ENCODE measurements at places on chromosomes 6 and 20. TPM values are rescaled to one million over a fixed set of nuclear protein-coding genes. Genes with fewer than 3 reads are reported as not detected.
A peak's percentile ranks its signal among the peaks of the same experiment; 100 is the strongest.

Gene RAET1G
- 0.99 TPM for total RNA-seq

Gene GSTA1
- 1.7 TPM for total RNA-seq

Gene SPINT3
- total RNA-seq = not detected

Gene GTSF1L
- total RNA-seq = not detected

Gene HTR1E
- total RNA-seq = not detected

- no peaks in the 10 kb centered on the region for H3K36me3 ChIP-seq
- H3K27ac ChIP-seq = no peak overlapping the region
- H3K4me1 ChIP-seq = no peaks in the 10 kb centered on the region
- DNase-seq = peak; percentile 42
- no peak overlapping the region for H3K4me3 ChIP-seq
- no peaks in the 10 kb centered on the region for H3K27me3 ChIP-seq
Measured at GRCh38 chr6:43977404-43978111, 149.7 kb downstream of the MRPL14 start.

DNA sequence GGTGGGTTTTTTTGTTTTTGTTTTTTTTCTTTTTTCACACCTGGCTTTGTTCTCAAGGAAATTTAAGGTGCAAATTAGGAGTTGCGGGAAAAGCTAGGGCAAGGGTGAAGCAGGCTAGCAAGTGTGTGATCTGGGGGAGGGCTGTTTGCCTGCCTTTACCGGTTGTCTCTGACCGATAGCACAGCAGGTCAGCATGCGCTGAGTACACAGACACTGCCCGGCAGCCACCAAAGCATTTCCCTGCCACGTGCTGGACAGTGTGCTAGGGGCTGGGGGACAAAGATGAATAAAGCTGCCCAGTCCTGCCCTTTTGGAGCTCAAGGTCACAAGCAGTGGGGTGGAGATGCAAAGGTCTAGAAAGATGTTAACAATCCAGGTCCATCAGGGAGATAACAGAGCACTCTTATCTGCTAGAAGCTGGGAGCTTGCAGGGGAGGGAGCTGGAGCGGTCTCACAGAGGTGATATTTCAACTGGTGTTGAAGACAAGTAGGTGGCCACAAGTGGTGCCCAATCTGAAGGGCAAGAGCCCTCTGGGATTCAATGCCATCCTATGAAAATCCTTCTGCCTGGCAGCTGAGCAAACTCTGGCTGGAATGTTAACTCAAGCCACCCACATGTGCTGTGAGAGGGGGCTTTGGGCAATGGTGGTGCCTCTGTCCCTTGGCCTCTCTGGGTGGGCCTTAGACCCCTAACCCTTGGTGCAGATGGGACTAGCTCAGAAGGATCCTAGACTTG lies 24.5 kb downstream of the TTBK1 start:
- H3K4me3 ChIP-seq = no peak overlapping the region
- DNase-seq = no peak
- H3K36me3 ChIP-seq = no peaks in the 10 kb centered on the region
- H3K27me3 ChIP-seq = no peaks in the 10 kb centered on the region
- H3K4me1 ChIP-seq = no peaks in the 10 kb centered on the region

DNA sequence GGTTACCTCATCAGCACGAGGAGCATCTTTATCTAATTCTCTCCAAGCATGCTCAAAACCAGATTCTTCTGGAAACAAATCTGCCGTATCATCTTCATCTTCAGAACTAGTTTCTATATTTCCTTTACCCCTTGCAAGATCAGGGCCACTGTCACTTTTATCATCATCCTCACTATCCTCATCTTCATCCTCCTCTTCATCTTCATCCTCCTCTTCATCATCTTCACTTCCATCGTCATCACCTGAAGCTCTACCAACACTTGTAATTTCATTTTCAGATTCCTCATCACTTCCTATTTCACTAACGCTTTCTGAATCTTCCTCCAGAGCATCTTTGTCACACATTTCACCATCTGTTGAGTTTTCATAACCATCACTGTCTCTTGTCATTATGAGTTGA lies 8.9 kb downstream of the ESF1 start:
- H3K27me3 ChIP-seq = no peaks in the 10 kb centered on the region
- H3K4me1 ChIP-seq = no peaks in the 10 kb centered on the region
- no peak for DNase-seq

GRCh38 chr6:7148100-7148822 lies 40.5 kb downstream of the RREB1 start:
- H3K27me3 ChIP-seq = no peaks in the 10 kb centered on the region
- peaks cover 14% of the 10 kb centered on the region for H3K4me1 ChIP-seq
- H3K27ac ChIP-seq = no peak overlapping the region
- no peaks in the 10 kb centered on the region for H3K36me3 ChIP-seq
- no peak for DNase-seq

GRCh38 chr20:50724851-50725723 lies 6.3 kb upstream of the PARD6B start:
- peak overlapping the region; percentile 46 for H3K27ac ChIP-seq
- no peak overlapping the region for H3K4me3 ChIP-seq
- no peaks in the 10 kb centered on the region for H3K4me1 ChIP-seq
- H3K36me3 ChIP-seq = no peaks in the 10 kb centered on the region
- DNase-seq = peak; percentile 80

- no peak overlapping the region for H3K4me3 ChIP-seq
- H3K27ac ChIP-seq = no peak overlapping the region
- DNase-seq = no peak
- no peaks in the 10 kb centered on the region for H3K27me3 ChIP-seq
Measured at GRCh38 chr6:24006254-24006653, 119.8 kb upstream of the NRSN1 start.

DNA sequence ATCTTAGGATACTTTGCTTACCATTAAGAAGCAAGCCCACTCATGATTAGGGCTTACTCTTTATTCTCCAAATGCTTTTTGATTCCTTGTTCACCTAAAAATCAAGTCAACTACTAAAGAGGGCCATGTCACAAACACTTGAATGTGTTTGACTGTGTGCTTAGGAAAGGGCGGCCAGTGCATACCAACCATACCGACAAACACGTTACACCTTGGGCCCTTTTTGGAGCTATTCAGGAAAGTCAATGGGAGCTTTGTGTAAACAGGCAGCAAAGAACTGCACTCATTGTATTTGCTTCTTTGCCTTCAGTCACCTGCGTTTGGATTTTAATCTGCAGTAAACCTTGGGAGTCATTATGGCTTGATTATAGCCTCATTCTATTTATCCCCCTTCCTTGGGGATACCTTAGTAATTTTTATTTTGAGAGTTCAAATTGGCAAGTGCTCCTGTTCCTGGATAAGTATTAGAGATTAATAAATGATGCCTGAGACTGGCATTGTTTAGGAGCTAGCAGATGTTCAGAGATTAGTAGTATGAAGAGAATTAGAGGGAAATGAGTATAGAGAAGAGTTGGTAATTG lies 102.6 kb upstream of the HDGFL1 start:
- no peaks in the 10 kb centered on the region for H3K27me3 ChIP-seq
- H3K4me3 ChIP-seq = no peak overlapping the region
- H3K36me3 ChIP-seq = no peaks in the 10 kb centered on the region
- no peak for DNase-seq

DNA sequence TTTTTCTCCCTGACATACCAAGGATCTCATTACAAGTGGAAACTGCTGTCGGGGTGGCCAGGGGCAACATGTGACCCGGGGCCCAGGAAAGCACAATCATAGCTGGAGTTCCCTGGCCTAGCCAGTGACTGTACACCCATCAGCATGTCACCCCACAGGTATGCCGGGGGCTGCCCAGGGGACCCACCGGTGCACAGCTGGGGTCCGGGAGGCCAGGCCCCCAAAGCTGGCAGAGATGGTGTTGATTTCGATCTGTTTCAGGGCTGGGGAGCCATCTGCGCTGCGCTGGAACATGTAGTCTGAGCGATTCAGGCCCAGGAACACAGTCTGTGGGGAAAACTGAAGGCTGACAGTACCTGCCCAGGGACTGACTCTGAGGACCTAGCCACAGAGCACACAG lies 13.3 kb downstream of the GSS start:
- no peaks in the 10 kb centered on the region for H3K36me3 ChIP-seq
- no peak overlapping the region for H3K27ac ChIP-seq
- DNase-seq = no peak
- H3K4me1 ChIP-seq = no peaks in the 10 kb centered on the region
- no peaks in the 10 kb centered on the region for H3K27me3 ChIP-seq

GRCh38 chr20:24559114-24559732 lies 89.8 kb downstream of the SYNDIG1 start:
- DNase-seq = no peak
- no peaks in the 10 kb centered on the region for H3K4me1 ChIP-seq
- no peak overlapping the region for H3K27ac ChIP-seq
- H3K27me3 ChIP-seq = no peaks in the 10 kb centered on the region
- H3K36me3 ChIP-seq = no peaks in the 10 kb centered on the region

DNA sequence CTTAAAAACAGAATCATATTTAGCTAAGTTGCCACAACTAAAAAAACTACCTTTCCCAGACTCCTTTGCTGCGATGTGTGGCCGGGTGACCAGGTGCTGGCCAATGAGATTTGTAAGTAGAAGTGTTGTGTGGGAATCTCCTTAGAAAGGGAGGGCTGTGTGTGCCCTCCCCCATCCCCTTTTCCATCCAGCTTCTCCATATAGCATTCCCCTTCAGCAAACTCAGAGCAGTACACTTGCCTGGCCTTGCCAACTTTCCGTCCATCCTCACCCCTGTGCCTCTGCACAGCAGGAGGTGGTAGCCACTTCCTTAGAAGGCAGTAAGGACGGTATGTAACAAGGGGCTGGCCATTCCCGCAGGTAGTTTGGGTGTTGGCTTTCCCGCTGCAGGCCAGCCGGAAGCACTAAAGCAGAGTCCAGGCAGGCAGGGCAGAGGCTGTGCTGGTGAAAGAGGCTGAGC lies 22.3 kb upstream of the KCNK16 start:
- no peaks in the 10 kb centered on the region for H3K4me1 ChIP-seq
- no peak for DNase-seq
- H3K27me3 ChIP-seq = no peaks in the 10 kb centered on the region
- H3K27ac ChIP-seq = no peak overlapping the region
- no peaks in the 10 kb centered on the region for H3K36me3 ChIP-seq

GRCh38 chr20:39547546-39548408 lies 585.6 kb downstream of the DHX35 start:
- DNase-seq = no peak
- no peaks in the 10 kb centered on the region for H3K4me1 ChIP-seq
- no peaks in the 10 kb centered on the region for H3K27me3 ChIP-seq
- H3K36me3 ChIP-seq = no peaks in the 10 kb centered on the region
- H3K4me3 ChIP-seq = no peak overlapping the region
- no peak overlapping the region for H3K27ac ChIP-seq

- DNase-seq = peak; percentile 39
- no peaks in the 10 kb centered on the region for H3K27me3 ChIP-seq
- H3K4me3 ChIP-seq = no peak overlapping the region
- no peaks in the 10 kb centered on the region for H3K4me1 ChIP-seq
Measured at GRCh38 chr6:6823568-6824224, 235.2 kb downstream of the LY86 start.

DNA sequence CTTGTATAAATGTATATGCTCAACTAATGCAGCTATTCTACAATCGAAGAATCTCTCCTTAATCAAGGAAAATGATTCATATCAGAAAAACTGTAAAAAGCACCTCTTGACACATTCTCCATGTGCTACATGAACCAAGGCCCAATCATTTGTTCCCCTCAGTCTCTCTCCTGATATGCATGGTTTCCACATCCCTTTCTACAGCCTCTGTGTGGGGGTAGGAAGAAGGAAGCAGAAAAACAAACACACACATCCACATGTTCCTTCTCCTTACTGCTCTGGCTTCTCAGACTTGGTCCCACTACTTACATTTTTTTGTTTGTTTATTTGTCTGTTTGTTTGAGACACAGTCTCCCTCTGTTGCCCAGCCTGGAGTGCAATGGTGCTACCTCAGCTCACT lies 510.5 kb downstream of the PRKN start:
- no peak overlapping the region for H3K4me3 ChIP-seq
- no peaks in the 10 kb centered on the region for H3K4me1 ChIP-seq
- no peaks in the 10 kb centered on the region for H3K27me3 ChIP-seq
- no peak overlapping the region for H3K27ac ChIP-seq

- H3K4me1 ChIP-seq = no peaks in the 10 kb centered on the region
- no peak for DNase-seq
- no peaks in the 10 kb centered on the region for H3K27me3 ChIP-seq
- H3K27ac ChIP-seq = no peak overlapping the region
Measured at GRCh38 chr6:137926985-137927384, 59.9 kb downstream of the TNFAIP3 start.

- no peak overlapping the region for H3K4me3 ChIP-seq
- H3K36me3 ChIP-seq = no peaks in the 10 kb centered on the region
- H3K27ac ChIP-seq = no peak overlapping the region
- H3K27me3 ChIP-seq = no peaks in the 10 kb centered on the region
Measured at GRCh38 chr6:95670011-95670463, 92.7 kb downstream of the MANEA start.

- DNase-seq = peak; percentile 4
- no peaks in the 10 kb centered on the region for H3K4me1 ChIP-seq
Measured at GRCh38 chr20:58818586-58819285, 32.0 kb downstream of the GNAS-AS1 start.

GRCh38 chr6:14798996-14799588 lies 446.8 kb upstream of the JARID2 start:
- no peak overlapping the region for H3K4me3 ChIP-seq
- no peak for DNase-seq
- H3K36me3 ChIP-seq = no peaks in the 10 kb centered on the region
- H3K4me1 ChIP-seq = no peaks in the 10 kb centered on the region
- no peak overlapping the region for H3K27ac ChIP-seq

DNA sequence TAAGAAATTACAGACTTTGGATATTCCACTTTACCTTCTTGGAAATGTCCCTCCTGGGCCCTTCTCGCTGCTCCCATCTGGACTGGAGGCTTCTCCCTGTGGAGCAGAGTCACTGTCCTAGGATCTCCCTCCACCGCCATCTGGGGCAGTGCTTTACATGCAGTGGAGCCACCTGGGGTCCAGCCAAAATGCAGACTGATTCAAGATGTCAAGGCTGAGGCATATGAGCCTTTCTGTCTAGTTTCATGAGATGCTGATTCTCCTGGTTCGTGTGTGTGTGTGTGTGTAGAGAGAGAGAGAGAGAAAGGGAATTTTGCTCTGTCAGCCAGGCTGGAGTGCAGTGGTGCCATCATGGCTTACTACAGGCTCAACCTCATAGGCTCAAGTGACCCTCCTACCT lies 14.9 kb downstream of the MICA start:
- no peaks in the 10 kb centered on the region for H3K4me1 ChIP-seq
- H3K27ac ChIP-seq = no peak overlapping the region
- no peaks in the 10 kb centered on the region for H3K27me3 ChIP-seq
- H3K4me3 ChIP-seq = no peak overlapping the region
- peaks cover 4% of the 10 kb centered on the region for H3K36me3 ChIP-seq

DNA sequence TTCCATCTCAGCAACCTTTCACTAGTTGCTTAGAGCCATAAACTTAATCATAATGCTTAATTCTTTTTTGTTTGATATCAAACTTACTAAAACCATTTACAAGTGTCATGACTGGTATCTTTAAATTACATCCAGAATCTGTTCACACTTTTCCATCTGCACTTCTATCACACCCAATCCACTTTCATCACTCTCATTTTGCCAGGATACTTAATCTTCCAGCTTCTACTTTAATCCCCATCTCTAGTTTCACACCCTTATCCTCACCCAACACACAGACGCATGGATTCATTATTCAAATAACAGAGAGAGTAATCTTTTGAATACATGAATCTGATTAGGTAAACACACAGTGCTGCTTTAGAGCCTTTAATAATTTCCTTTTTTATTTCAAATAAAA lies 828.4 kb downstream of the HACE1 start:
- H3K4me1 ChIP-seq = no peaks in the 10 kb centered on the region
- H3K4me3 ChIP-seq = no peak overlapping the region
- no peaks in the 10 kb centered on the region for H3K36me3 ChIP-seq
- no peaks in the 10 kb centered on the region for H3K27me3 ChIP-seq
- DNase-seq = no peak

- H3K36me3 ChIP-seq = no peaks in the 10 kb centered on the region
- no peaks in the 10 kb centered on the region for H3K27me3 ChIP-seq
- H3K4me3 ChIP-seq = no peak overlapping the region
- no peak overlapping the region for H3K27ac ChIP-seq
- H3K4me1 ChIP-seq = no peaks in the 10 kb centered on the region
Measured at GRCh38 chr6:106398621-106399020, 38.1 kb downstream of the CRYBG1 start.
